Cerebellar nuclear complex (tissue), 1 donor: ENCODE measurements at places on chromosomes 1 and 21.

- no peak for DNase-seq
Observed at GRCh38 chr1:71587961-71588360, 507.1 kb upstream of the ZRANB2 start.

- no peak for DNase-seq
Observed at GRCh38 chr1:230317823-230318819, 108.0 kb downstream of the PGBD5 start.

DNA sequence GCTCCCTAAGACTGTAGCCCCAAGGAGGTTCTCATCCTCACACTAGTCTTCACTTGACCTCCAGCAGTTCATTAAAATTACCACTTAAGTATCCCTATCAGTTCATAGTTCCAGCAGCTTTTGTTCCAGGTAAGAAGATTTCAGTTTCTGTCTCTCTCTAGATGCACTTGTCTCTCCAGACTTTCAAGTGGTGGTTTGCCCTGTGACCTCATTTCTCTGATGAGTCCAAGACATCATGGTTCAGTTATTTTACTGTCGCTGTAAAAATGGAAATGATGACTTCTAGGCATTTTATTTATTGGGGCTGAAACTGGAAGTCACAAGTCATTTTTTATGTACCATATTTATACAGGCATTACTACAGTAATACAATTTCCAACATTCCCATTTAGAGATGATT, 17.9 kb upstream of the RGS18 start:
- no peak for DNase-seq

DNA sequence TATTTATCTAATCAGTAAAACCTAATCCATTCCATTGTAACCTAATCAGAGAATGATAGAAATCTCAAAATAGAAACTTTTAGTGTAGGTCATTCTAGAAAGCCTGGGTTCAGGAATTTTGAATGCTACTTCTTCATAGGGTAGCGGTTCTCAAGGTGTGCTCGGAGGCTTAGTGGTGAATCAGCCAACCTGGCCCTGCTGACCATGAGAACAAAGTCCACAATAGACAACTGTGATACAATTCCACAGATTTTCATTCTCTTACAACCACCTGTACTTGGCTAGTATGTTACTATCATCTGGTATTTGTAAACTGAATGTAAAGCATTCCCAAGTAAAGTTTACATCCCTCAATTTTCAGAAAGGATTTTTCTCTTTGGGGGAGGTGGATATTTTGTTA, 7.5 kb upstream of the PUM1 start:
- no peak for DNase-seq

DNA sequence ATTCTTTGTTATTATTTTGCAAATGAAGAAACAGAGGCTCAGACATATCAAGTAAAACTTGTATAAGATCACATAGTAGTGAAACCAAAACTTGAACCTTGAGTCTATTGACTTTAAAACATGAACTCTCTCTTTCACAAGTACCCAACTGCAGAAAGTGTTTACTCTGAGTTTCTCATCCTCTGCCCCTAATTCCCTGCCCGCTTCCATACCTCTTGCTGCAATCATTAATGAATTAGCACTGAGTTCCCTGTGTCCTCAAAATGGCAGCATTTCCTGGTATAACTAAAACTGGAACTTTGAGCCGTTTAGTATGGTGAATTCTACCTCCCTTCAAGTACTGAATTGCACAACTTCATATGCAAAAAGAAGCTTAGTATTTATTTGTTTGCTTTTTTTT, 147.7 kb upstream of the DNAH14 start:
- no peak for DNase-seq

DNA sequence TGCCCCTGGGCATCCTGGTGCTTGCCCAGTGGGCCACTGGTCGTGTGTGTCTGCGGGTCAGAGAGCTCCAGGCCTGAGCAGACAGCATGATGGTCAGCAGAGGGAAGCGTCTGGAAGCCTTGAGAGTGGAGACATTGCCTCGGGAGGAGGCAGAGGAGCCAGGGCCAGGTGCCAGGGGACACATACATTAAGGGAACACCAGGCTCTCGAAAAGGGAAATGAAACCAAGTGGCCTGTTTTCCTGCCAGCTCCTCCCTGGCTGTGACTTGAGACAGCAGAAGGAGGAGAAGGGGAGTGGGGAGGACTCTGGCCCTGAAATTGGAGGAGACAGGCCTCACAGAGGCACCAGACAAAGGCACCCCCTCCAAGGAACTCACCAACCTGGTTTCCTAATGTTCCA, 62.4 kb upstream of the LRP8 start:
- peak; percentile 41 for DNase-seq

- DNase-seq = no peak
Observed at GRCh38 chr1:154557248-154557938, 1.1 kb downstream of the UBE2Q1 start.
